ENCODE measurements at places on chromosomes 2 and 18.

- no peak for DNase-seq
Observed at GRCh38 chr2:234427081-234428061, 69.5 kb downstream of the ARL4C start.

DNA sequence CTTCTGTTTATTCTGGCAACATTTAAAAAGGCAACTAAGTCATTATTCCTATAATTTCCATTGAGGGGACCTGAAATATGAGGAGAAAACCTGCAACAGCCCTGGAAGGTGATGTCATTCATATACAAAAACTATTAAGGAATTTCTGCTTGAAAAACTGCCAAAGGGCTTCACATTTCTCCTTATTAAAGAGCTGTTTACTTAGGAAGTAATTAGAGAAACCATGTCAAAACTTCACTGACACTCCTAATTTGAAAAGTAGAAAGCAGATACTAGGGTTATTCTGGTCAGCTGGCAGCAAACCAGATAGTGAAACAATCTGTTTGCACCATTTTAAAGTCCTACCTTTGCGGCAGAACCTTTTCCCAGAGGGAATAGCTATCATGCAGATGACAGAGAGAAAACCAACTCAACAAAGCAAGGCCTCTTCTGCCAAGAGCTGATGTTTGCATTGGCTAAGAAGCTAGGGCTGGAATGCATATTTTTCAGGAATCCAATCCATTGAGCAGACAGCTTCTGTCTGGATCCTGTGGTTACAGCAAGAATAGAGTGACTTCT, 592.2 kb upstream of the SYT4 start:
- DNase-seq: no peak

DNA sequence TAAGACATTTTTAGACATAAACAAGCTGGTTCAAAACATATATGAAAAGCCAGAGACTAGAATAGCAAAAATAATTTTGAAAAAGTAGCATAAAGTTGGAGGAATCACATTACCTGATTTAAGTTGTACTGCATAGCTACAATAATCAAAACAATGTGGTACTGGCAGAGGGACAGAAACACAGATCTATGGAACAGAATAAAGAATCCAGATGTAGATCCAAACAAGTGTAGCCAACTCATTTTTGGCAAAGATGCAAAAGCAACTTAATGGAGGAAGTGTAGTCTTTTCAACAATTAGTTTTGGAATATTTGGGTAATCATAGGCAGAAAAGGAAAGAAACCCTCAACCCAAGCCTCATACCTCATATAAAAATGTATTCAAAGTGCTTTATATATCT, 278.7 kb upstream of the ZNF521 start:
- no peak for DNase-seq

GRCh38 chr2:46847726-46848412, 67.7 kb downstream of the MCFD2 start:
- DNase-seq: no peak

- no peak for DNase-seq
Observed at GRCh38 chr2:113178891-113179290, 5.1 kb downstream of the PSD4 start.

GRCh38 chr2:48126162-48126561, 219.9 kb upstream of the FBXO11 start:
- no peak for DNase-seq

- no peak for DNase-seq
Observed at GRCh38 chr2:217279556-217279955, 419.7 kb upstream of the TNP1 start.

DNA sequence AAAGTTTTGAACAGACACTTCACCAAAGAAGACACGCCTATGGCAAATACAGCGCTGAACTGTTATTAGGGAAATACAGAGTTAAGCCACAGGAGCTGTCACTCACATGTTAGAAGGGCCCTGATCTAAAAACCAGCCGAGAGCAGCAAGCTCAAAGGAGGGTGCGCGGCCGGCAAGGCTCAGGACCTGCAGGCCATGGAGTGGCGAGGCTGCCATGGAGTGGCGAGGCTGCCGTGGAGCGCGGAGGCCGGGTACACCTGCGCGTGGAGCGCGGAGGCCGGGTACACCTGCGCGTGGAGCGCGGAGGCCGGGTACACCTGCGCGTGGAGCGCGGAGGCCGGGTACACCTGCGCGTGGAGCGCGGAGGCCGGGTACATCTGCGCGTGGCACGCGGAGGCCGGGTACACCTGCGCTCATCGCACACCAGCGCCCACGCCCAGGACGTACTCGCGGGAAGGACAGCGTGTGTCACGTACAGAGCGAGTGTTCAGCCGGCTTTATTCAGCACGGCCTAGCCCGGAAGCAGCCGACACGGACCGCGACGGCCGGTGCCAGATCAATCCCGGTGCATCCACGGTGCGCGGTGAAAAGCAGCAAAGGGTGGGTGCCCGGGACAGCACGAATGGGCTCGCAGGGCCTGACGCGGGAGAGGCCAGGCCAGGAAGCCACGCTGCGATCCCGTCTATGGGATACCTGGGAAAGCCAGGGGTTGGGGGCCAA, 68.8 kb downstream of the SLC66A2 start:
- no peak for DNase-seq

GRCh38 chr2:37858400-37858711, 66.7 kb upstream of the RMDN2 start:
- DNase-seq: no peak

DNA sequence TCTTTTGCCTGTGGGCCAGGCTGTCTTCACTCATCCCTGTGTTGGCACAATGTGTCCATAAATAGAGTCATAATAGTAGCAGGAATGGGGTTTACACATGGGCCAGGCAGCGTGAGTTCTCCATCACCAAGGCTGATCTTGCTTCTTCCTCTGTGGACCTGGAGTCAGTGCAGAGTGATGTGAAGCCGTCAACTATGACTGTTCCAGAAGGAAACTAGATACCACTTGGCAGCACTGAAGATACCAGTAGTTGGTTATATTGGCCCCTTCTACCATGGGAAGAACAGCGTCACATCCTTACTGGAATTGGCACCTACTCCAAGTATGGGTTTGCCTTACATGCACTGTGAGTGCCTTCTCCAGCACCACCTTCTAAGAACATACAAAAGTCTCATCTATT, 30.2 kb downstream of the COPS8 start:
- DNase-seq: no peak

- DNase-seq: no peak
Observed at GRCh38 chr18:68219274-68219673, 495.6 kb downstream of the TMX3 start.

- DNase-seq: no peak
Observed at GRCh38 chr2:177693658-177694339, 301.2 kb downstream of the AGPS start.

GRCh38 chr18:54805571-54806334, 22.5 kb upstream of the RAB27B start:
- DNase-seq: no peak

DNA sequence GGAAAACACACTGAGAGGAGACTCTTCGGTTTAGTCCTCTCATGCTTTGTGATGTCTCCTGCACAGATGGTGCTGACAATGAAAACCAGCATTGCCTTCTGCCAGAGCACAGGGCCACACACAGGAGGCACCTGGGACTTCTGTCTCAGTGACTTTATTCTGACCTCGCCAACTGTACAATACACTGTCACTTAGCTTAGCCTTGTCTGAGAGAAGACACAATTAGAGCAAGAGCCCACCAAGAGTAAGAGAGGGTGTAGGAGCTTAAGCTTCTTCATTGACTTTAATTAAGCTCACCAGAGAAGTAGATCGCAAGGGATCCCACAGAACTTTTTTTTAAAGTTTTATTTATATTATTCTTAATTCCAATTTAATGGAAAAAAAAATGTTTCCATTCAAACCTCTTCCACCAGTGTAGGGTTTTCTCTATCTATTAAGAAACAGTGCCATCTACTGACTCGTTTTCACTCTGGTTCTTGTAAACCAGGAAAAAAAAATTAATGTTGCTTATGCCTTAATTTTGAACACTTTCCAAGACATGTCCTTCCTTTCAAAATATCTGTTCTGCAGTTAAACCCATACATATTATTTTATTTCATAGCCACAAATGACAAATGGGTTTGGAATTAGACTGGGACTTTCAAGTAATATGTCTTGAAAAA, 42.4 kb upstream of the DDX18 start:
- no peak for DNase-seq

GRCh38 chr2:235639885-235640284, 146.0 kb downstream of the AGAP1 start:
- no peak for DNase-seq

DNA sequence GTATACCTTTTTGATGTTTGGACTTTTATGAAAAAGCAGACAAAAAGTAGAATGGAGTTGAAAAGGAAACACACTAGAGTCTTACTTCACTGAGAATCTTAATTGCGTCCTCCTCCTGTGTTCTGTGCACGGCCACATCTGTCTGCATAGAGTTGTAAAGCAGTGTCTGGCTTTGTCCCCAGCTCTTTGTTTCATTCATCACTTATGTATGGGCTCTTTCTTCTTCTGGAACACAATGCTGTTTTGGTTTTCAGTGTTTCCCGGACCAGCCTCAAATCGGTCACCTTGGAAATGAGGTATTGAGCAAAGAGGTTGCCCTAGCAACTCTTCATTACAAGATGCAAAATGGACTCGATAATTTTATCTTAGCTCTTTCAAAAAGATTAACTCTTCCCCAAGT, 104.3 kb upstream of the CNGA3 start:
- no peak for DNase-seq

- DNase-seq: no peak
Observed at GRCh38 chr18:38709122-38709521, 1143.5 kb upstream of the CELF4 start.

GRCh38 chr2:103959174-103960128, 894.5 kb upstream of the POU3F3 start:
- no peak for DNase-seq
